ENCODE measurements at places on chromosomes 12 and 14. TPM values are rescaled to one million over a fixed set of nuclear protein-coding genes. Genes with fewer than 3 reads are reported as not detected.

The NTS gene
- not detected for total RNA-seq

The BMP4 gene
- 35.2 TPM for total RNA-seq

The MYH7 gene
- total RNA-seq, result not detected

The AGAP2 gene
- 2.8 TPM for total RNA-seq

The RASSF8 gene
- 60.6 TPM for total RNA-seq

The PTGES3 gene
- 161 TPM for total RNA-seq

The WIF1 gene
- total RNA-seq, result 20.7 TPM

The SLC6A12 gene
- total RNA-seq, result not detected

The MANSC1 gene
- total RNA-seq, result 16.6 TPM

The GALNT16 gene
- 6.4 TPM for total RNA-seq

The TPPP2 gene
- 0.47 TPM for total RNA-seq

The FOXG1 gene
- not detected for total RNA-seq

The HNRNPC gene
- total RNA-seq, result 698 TPM

The GDF3 gene
- total RNA-seq, result not detected

- DNase-seq, result no peak
Measured at GRCh38 chr12:75177997-75178396, 31.6 kb downstream of the KCNC2 start.

GRCh38 chr14:64746298-64747250 is 42.4 kb downstream of the PLEKHG3 start:
- DNase-seq, result no peak

GRCh38 chr14:104927901-104928300 is 3.2 kb downstream of the PLD4 start:
- no peak for DNase-seq

GRCh38 chr14:99192830-99193229 is 79.2 kb downstream of the BCL11B start:
- DNase-seq, result no peak

DNA sequence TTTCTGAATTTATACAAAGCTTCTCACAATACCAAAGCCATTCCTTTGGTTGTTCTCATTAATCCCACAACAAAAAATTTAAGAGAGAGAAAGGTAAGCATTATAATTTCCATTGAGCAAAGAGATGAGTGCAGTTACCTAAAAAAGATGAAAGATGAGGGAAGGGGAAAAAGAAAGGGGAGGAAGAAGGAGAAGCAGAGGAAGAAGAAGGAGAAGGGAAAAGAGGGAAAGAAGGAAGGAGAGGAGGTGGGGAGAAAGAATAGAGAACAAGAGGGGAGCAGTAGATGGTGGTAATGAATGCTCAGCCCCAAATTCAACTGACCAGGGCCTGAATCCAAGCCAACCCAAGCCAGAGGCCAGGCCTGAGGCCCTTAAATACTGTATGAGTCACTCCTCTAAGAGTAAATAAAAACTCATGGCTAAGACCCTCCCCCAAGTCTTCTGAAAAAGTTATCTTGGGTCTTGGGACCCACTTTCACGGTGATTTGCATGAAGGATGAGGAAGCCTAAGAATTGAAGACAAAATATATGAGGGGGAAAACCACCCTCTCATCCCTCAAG is 144.6 kb downstream of the ITPR2 start:
- DNase-seq, result no peak

- DNase-seq, result no peak
Measured at GRCh38 chr14:23544511-23545447, 6.8 kb downstream of the ZFHX2 start.

DNA sequence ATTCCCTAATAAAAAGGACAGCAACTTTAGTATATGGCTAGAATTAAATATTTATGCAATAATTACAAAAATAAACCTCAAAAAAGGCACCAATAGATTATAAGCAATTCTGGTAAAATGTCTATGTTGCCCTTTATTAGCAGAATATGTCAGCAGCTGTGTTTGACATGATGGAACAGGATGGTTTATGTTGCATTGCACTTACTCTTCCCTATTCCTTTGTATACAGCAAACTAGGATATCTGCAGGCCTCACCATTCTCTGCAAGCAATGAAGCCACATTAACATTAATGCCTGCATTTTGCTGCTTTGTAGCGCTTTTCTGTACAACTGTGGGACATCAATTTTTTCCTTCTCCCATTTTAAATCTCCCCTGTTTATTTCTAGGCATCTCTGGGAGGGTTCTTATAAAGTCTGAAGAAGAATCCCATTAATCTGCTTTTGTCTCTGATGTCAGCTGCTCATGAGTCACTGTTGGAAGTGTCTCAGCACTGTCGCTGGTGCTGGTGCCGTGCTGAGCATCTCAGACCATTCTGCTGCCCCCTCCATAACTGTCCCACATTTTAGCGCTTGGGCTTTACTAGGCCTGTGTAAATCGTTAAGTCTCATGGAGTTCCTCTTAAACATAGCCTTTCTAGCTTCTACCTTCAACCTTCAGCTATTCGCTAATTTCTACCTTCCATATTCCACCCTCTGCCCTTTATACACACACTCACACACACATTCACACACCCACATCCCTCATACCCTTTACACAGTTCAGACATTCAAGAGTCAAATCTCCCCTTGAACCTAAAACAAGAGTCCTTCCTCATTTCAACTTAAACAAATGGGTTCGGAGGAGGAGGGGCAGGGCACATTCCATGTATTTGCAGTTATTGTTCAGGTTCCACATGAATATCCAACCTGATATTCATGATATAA is 64.4 kb upstream of the TRHDE start:
- DNase-seq, result no peak

DNA sequence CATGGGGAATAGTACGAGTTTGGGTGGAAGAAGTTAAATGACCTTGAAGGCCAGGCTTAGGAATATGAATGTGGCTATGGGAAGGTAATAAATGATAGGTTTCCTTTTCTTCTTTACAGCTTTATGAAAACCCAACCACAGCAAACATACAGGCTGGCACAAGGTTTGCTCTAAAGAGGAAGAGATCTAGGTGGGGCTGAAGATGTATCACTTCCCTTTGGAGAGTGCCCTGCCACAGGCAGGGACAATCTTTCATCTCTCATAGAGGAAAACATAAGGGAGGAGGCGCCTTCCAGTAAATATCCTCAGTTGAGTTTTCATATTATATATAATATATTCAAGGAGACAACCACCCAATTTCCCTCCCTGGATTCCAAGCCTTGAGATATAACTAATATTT is 72.9 kb upstream of the FRMD6 start:
- no peak for DNase-seq

DNA sequence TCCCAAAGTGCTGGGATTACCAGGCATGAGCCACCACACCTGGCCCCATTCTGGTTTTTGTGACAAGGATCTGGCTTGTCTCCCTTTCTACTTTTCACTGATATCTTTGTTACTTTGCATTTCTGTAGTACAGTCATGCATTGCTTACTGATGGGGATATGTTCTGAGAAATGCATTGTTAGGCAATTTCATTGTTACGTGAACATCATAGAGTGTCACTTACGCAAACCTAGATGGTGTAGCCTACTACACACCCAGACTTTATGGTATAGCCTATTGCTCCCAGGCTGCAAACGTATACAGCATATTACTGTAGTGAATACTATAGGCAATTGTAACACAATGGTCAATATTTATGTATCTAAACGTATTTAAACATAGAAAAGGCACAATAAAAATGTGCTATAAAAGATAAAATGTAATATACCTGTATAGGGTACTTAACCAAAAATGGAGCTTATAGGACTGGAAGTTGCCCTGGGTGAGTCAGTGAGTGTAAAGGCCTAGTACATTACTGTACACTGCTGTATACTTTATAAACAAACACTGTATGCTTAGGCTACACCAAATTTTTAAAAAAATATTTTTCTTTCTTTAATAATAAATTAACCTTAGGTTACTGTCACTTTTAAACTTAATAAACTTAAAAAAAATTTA is 16.0 kb downstream of the MRPL42 start:
- no peak for DNase-seq

DNA sequence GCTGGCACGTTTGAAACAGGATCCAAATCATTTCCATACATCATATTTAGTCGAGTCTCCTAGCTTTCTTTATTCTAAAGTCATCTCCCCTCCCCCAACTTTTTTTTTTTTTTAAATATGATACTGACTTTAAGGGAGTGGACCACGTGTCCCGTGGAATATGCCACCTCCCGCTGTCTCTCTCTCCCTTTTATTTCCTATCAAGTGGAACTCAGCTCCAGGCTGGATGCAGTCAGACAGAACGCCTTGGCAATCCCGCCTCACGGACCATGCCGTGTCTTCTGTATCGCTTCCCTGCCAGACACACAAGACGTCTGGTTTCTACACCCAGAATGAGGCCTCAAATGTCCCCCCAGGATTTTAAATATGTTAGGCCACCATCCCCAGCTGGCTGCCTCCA is 21.2 kb downstream of the BCL7A start:
- DNase-seq, result no peak

GRCh38 chr14:23145794-23146350 is 26.8 kb upstream of the CEBPE start:
- no peak for DNase-seq

- no peak for DNase-seq
Measured at GRCh38 chr12:108332791-108333382, 6.2 kb downstream of the CMKLR1 start.

GRCh38 chr12:4539167-4539870 is 629 bp downstream of the RAD51AP1 start:
- DNase-seq, result no peak

DNA sequence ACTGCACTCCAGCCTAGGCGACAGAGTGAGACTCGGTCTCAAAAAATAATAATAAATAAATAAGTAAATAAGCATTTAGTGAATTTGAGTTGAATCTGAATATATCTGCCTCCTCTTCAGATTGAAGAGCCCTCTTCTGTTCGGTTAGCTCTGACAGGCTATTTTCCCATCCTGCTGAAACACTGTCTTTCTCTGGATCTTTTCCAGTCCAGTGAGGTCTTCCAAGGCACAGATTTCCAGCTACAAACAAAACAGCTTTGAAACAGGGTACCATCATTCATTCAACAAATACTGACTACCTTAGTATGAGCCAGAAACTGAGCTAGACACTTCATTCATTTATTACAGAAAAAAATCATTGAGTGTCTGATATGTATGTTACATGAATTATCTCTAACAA is 7.2 kb upstream of the SPRYD3 start:
- no peak for DNase-seq

DNA sequence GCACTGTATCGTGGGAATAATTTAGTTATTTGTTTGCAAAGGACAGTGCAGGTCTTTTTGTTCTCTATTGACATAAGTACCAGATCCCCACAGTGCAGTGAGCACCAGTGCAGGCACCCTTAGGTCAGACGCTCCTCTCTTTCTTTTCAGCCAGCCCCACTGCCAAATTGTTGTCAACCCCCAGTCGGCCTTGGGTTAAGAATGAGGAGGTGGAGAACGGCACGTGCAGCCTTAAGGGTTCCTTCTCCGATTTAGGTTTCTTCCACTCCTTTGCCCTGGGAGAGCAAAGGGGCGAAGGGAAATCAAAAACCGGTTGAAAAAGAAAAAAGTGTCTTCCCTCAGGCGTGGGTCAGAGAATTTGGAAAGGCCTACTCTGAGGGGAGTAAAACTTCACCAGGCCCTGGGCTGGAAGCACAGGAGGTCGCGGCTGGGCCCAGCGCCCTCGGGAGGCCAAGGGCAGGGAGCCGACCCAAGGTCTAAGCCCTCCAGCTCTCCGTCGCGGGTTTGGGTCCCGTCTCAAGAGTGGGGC is 4.3 kb downstream of the PAX9 start:
- DNase-seq, result no peak

DNA sequence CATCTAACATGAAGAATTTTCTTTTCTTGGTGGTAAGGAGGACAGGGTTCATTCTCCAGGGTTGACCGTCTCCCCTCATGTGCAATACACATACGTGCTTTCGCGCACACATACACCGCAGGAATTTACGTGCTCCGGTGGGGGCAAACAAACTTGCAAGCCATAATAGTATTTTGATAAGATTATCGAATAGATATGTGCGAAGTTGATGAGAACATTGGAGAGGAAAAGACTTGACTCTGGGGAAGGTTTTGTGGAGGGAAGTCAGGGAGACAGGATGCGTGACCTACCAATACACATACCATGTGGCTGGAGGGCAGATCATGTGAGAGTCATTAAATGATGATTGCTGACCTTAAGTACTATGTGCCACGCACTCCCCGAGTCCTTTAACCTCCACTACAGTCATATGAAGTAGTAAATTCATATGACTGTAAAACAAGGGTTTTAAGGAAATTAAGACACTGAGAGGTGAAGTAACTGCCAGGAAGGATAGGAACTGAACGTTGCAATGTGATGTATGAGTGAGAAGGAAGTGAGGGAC is 921 bp downstream of the RAD51B start:
- no peak for DNase-seq

DNA sequence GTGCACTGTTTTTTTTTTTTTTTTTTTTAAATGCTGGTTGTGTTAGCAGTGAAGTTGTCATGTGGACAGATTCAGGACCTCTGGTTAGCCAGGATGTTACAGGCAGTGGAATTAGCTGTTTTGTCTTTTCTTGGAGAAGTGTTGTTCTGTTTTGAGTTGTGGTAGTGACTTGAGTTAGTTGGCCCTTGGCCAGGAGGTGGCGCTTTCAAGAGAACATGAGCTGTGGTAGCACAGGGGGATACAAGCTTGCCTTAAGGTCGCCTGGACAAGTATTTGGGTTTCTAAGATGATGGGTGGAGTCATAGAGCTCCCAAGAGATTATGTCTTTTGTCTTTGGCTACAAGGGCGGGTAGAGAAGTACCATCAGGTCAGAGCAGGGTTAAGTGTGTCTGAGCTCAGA is 33.3 kb upstream of the CCDC198 start:
- no peak for DNase-seq

- DNase-seq, result no peak
Measured at GRCh38 chr14:76134231-76134630, 17.5 kb upstream of the GPATCH2L start.

- DNase-seq, result no peak
Measured at GRCh38 chr14:95387826-95388445, 68.2 kb upstream of the CLMN start.

DNA sequence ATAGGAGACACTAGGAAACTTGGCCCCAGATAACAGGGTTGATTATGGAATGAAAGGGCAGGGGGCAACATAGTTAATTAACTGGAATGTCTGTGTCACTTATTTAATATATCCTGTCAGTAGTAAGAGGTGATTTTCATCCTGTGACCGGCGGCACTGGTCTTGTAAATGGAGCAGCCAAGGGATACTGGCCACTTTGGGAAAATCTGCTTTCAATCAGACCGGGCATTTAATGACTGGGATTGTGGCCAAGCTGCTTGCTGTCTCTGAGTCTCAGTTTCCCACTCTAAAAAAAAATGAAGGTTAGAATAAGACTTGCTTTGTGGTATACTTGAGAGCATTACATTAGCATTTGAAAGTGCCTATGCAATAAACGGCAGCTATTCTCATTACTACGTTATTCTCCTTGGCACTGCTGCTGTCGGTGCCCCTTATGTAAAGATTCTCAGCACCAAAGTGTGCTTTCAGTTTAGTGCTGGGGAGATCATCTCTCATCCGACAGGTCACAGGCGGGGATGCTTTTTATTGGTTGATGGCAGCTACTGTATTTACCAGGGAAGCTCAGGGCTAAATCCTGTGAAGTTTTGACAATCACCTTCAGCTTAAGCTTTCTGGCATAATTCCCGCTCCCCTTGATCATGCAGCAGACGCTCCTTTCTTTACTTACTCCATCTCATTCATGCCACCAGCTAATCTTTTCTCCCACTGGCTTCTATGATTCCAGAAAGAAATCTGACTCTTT is 162.1 kb downstream of the ESRRB start:
- DNase-seq, result no peak

GRCh38 chr14:33404054-33404453 is 465.4 kb downstream of the NPAS3 start:
- no peak for DNase-seq

Measured in mesothelial cell of epicardium (in vitro differentiated cells).